NCI-H82 (cell line): ENCODE measurements at places on chromosomes 12 and 14.

GRCh38 chr12:28578833-28579252, 388.6 kb downstream of the CCDC91 start:
- no peak for DNase-seq

- DNase-seq = no peak
These were observed 59.4 kb upstream of the AMIGO2 start for GRCh38 chr12:47139000-47139681.

- no peak for DNase-seq
These were observed 7.4 kb downstream of the PPP1R13B start for GRCh38 chr14:103840014-103840413.

DNA sequence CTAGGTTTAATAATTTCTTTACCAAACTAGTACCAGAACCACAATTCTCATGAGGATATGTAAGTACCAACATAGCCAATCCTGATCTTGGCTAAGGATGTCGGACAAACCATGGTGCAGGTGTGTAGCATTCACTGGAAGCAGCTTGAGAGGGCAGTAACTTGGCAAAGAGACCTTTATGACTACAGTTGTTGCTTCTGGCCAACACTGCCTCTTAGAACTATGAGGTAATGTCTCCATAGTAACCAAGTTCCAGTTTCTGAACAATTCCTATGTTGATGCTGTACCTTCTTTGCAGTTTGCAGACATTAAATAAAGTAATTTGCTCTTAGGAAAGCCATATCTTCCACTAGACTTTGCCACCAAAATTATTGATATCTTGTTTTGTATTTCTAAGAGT, at the start of gene LMNTD1:
LMNTD1 (minus strand) TSS at position 186 of the 400 bp plus-strand sequence. CDS start 324 bp downstream, outside the sequence.
- DNase-seq = no peak

GRCh38 chr12:57838594-57839302, 7.8 kb downstream of the CTDSP2 start:
- no peak for DNase-seq

GRCh38 chr12:80175307-80175930, 76.1 kb downstream of the OTOGL start:
- DNase-seq = no peak

DNA sequence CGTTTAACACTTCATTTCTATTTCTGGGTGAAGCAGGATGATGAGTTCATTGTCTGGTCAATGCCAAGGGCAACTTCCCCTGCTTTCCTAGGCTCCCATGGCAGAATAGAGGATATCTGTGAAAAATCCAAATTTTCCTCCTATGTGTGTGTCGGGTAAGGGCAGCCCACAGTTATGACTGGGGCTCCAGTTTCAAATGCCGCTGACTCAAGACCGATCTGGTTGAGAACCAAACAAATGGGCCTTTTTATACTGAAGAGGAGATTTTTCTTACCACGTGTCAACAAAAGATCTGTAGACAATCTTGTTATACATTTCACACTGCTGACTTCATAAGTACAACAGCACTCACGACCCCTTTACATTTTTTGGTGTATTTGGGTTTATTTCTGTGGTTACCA, 120.8 kb downstream of the CHST11 start:
- DNase-seq = no peak

- DNase-seq = no peak
These were observed 39.7 kb downstream of the FOS start for GRCh38 chr14:75318353-75318752.

DNA sequence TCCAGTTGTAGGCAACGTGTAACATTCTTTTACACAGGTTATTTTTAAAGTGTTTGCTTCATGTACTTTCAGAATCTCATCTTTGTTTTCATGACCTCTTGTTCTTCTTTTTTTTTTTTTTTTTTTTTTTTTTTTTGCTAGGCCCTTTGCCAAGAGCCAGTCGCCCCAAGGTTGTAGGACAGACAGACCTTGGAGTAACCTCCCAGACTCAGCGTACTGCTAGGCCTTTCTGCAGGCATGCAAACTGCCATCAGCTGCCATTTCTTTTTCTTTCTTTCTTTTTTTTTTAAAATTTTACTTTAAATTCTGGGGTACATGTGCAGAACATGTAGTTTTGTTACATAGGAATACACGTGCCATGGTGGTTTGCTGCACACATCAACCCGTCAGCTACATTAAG, 452.3 kb upstream of the MDGA2 start:
- DNase-seq = no peak

DNA sequence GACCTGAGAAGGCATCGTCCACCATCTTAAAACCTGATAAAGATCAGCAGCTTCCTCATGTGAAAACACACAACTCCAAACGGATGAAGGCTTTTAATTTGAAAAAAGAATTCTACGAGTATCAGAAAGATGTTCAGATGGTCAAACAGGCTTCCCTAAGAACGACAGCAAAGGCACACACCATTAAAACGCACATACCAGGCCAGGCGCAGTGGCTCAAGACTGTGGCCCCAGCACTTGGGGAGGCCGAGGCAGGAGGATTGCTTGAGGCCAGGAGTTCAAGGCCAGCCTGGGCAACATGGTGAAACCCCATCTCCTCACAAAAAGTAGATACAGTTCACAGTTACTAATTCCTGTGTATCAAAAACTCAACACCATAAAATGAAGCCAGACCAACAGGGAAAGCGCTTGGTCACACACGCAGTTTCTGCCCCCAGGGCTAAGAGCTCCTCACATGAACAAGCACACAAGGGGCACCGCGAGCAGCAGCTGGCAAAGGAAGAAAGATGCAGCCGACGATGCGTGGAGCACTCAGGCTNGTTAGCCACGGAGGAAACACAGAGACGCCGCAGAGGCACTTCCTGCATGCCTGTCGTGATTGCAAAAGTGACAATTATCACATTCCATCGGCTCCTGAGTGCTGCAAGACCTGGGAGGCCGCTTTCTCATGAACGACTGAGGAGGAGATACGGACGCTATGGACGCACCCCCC, 78.0 kb downstream of the NOC4L start:
- DNase-seq = no peak

DNA sequence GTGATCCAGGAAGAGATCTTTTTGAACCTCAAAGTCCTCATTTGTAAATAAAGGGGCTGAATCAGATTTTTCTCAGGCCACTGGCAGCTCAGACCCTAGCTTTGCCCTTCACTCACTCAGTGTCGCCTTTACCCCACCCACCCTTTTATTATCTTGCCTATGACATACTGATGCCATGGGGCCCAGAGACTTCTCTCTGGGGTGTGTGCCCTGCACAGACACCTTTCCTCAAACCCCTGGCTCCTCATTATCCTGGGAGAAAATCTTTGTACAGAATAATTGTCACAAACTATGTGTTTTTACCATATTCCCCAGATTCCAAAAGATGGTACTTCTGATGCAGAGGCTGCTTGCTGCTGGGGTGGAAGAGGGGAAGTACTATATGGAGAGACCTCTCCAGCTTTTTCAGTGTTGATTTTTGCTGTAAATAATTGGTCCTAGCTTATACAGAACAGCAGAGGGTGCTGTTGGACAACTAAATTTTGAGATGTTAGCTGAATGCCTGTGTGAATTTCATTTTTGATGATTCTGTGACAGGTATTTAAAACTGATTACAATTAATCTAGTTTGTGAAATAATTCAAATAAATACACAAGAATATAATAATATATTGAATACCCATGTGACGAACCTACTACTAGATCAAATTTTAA, 53.9 kb upstream of the DCD start:
- DNase-seq = peak; percentile 63

- DNase-seq = no peak
These were observed 54.0 kb downstream of the GPATCH2L start for GRCh38 chr14:76205708-76206107.

GRCh38 chr12:29428633-29429032, 47.7 kb upstream of the ERGIC2 start:
- DNase-seq = no peak

DNA sequence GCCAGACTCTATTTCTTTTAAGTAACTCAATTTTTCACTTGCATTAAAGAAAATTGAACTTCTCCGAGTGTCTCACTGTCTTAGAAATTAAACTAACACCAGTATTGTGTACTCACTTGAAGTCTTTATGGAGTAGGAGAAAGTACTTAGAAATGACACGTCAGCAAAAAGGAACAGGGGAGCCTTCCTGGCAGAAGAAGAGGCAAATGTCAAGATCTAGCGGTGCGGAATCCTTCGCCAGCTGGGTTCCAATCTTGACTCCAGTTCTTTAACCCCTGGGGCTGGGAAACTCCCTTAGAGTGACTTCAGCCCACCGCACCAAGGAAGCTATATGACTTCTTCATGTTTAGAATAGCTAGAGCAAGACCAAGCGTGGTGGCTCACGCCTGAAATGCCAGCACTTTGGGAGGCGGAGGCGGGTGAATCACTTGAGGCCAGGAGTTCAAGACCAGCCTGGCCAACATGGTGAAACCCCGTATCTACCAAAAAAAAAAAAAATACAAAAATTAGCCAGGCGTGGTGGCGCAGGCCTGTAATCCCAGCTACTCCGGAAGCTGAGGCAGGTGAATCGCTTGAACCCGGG, 34.4 kb downstream of the WBP11 start:
- peak; percentile 13 for DNase-seq

GRCh38 chr14:90504643-90505042, 107.8 kb downstream of the CALM1 start:
- DNase-seq = no peak

DNA sequence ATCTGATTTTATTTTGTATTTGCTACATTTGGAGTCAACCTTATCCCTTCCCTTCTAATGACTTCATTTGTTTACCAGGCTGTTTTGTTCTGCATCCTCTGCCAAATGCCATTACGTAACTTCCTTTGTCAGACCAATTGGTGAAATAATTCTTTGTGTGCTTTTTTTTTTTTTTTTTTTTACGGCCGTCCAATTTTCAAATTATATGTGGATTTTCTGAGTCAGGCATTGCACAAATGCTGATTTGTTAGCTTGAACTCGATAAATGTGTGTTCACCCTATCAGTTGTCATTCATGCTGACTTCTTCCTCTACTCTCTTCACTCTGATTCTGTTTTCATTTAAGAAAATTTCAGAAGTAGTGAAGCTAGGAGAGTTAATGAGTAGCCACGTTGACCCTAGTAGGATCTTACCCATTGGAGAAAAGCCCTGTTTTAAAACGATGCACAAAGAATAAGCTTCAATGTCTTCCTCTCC, 386.2 kb downstream of the DIO2 start:
- no peak for DNase-seq

GRCh38 chr14:93323600-93324174, 9.1 kb downstream of the BTBD7 start:
- no peak for DNase-seq

- peak; percentile 17 for DNase-seq
These were observed 455 bp downstream of the ATP6V1D start for GRCh38 chr14:67358924-67359774.

GRCh38 chr12:2826721-2827515, 7.9 kb downstream of the NRIP2 start:
- no peak for DNase-seq

DNA sequence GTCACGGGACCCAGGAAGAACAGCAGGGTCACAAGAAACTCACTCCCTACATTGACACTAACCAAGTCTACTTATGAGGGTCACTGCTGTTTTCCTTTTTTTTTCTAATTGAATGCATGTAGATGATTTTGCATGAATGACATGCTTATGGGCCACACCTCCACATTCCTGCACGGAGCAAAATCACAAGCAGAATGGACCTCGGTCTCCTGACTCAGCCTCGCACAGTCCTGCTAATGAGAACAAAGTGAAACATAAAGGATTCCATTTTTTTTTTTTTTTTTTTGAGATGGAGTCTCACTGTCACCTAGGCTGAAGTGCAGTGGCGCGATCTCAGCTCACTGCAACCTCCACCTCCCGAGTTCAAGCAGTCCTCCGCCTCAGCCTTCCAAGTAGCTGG, 12.3 kb downstream of the SCARB1 start:
- DNase-seq = no peak

DNA sequence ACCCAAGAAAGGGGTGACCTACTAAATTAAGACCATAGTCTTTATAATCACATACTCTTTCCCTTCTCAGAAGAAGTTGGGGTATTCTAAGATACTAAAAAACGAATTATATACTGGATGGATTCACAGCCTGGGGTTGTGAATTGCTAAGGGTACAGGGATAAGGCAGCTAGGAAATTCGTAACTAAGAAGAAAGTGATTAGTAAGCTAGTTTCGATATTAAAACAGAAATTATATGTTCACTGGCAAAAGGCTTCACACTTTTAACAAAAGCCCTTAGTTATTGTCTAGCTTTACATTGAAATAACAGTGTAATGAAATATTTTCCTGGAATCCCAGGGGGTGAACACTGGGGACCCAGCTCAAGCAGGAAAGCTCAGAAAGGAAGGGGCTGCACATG, 35.5 kb upstream of the DYRK2 start:
- no peak for DNase-seq

DNA sequence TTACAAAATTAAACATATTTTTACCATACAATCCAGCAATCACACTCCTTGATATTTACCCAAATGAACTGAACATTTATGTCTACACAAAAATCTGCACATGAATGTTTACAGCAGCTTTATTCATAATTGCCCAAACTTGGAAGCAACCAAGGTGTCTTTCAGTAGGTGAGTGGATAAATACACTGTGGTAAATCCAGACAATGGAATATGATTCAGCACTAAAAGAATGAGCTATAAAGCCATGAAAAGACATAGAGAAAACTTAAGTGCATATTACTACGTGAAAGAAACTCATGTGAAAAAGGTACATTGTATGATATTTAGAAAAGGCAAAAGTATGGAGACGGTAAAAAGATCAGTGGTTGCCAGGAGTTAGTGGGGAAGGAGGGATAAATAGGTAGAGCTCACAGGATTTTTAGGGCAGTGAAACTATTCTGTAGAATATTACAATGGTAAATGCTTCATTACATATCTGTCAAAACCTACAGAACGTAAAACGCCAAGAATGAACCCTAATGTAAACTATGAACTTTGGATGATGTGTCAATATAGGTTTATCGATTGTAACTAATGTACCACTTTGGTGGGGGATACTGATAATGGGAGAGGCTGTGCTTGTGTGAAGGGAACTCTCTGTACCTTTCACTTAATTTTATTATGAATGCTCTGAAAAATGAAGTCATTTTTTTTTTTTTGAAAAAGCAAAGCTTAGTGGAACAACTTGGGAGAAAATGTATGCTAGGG, 295.7 kb downstream of the CEP128 start:
- no peak for DNase-seq

DNA sequence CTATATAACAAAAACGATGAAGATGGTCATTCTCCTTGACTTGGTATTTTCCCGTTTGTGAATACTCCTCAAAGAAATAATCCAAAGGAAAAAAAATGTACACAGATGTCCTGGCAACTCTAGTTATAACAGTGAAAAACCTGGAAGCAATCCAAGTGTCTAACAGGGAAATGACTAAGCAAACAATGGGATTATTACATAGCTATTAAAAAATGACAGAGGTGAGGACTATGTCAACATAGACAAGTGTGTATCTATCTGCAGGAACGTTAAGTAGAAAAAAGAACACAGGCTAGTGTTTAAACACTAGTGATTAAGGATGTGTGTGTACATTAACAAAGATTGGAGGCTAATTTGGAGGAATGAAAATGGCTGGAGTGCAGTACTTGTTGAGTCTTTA, 5.9 kb upstream of the APOLD1 start:
- peak; percentile 50 for DNase-seq
